ENCODE measurements at places on chromosomes 16 and 17.

DNA sequence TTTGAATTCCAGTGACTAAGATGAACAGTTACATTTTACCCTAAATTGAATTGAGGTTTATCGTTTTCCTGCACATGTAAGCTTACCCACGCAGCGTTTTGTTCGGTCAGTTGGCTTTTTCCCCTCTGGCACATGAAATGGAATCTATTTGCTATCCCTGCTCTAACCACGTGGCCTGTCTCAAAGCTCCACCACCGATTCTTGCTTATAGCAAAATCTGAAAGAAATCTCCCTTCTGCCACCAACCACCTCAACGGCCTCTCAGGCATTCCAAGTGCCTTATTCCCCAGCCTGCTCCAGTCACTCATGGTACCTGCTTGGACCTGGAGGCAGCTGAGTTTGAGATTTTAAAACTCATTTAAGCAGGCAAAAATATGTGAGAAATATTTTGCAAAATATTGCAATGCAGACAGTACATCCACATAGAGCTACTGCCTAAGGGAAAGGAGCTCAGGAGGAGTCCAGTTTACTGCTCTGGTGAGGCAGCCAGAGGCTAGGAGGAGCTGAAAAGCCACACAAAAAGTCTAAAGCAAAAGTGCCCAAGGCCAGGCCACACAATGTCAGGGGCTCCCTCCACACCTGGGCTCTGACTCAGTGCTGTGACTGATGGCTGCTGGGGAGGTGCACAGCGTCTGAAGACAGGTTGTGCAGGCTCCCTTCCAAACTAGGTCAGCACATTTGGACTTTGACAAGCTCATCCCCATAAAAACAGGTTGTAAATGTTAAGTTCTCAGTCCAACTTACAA is 26.4 kb downstream of the ARHGAP17 start:
- DNase-seq, result no peak

- no peak for DNase-seq
Measured at GRCh38 chr17:73798111-73798748, 154.0 kb upstream of the SDK2 start.

DNA sequence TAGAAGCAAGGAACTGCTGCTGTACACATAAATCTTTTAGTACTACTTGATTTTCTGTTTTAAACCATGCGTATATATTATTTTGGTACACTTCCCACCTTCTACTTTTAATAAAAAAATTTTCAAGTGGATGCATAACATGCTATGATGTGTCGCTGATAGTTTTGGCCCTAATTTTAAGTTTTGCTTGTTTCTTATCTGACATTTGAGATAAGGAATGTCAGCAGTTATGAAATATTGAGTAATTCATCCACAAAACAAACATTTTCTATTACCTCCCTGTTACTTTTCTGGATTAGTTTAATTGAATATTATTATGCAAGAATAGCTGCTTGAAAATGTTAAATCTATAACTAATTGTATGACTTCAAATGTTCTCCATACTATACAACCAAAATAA is 35.8 kb downstream of the N4BP1 start:
- DNase-seq, result no peak

DNA sequence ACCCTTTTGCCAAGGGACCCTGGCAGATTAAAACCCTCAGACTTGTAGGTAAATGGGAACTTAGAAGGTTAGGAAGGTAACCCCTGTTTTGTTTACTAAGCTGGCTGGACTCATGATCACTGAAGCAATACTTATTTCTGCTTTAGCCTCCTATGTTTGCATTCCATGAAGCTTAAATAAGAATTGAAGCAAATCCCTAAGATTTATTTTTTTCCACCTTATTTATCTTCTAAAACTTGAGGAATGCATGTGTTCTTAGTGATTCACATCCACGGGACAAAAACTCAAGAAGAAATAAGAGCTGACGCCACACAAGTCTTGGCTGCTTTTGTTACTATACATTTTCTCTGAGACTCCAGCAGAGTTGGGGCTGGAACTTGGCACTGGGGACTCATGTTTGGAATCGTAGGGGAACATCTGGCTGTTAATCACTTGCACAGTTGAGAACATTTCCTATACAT is 35.5 kb downstream of the CLUAP1 start:
- no peak for DNase-seq

Measured in CD4-positive, alpha-beta T cell treated with Interferon alpha-2 for 1 hour (primary cell).